Fibroblast of skin of back (primary cell): ENCODE measurements at places on chromosomes 16 and 17.

DNA sequence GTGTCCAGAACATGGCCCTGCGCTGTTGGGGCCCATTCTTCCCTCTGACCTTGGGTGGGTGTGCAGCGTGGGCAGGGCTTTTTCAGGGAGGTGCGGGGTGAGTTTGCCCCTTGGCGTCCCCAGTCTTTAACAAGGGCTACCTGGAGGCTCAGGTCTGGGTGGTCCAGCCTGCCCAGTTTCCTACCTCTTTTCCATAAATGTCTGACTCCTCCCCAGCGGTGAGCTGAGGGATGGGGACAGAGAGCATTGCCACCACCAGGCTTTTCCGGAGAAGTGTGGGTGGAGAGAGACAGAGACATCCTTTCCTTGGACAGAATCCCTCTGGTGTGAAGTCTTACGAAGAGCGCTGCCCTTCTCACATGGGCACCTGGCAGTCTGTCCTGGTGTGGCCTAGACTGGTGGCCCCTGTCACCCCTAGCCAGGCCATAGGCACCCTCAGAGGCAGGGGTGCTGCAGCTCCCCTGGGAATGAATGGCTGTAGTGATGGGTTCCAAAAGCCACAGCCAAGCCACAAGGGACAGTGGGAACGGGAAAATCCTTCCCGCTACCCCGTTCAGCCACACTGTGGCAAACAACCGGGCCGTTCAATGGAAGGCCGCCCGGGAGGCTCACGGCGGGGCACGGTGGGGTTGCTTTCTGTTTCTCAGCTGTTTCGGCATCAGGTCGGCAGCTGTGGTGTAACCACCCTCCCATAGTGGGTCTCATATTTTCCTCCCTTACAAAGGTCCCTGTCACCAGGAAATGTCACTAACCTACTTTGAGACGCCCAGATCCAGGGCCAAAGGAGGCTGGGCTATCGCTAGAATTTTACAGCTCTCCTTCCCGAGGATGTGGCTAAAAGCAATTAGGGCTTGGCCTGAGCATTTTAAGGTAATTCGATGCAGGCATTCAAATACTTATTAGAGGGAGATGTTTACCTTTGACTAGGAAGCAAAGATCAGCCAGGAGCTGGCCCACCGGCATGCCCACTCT, 61.9 kb upstream of the GSE1 start:
- no peak for DNase-seq

- DNase-seq: peak; percentile 54
These were observed 2.8 kb downstream of the EMP2 start for GRCh38 chr16:10577305-10578202.

DNA sequence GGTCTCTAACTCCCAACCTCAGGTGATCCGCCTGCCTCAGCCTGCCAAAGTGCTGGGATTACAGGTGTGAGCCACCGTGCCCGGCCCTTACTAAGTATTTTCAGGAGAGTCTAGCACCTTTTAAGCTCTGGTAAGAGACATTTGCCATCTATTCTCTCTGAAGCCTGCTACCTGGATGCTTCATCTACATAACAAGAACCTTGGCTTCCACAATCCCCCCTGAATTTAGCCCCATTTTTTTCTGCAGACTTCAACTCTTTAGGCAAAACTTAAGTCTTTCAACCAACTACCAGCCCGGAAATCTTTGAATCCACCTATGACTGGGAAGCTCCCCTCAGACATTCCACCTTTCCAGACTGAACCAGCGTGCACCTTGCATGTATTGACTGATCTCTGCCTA, 14.0 kb upstream of the UBE2I start:
- no peak for DNase-seq

- peak; percentile 41 for DNase-seq
These were observed 51.5 kb downstream of the TENT4B start for GRCh38 chr16:50204453-50205108.

DNA sequence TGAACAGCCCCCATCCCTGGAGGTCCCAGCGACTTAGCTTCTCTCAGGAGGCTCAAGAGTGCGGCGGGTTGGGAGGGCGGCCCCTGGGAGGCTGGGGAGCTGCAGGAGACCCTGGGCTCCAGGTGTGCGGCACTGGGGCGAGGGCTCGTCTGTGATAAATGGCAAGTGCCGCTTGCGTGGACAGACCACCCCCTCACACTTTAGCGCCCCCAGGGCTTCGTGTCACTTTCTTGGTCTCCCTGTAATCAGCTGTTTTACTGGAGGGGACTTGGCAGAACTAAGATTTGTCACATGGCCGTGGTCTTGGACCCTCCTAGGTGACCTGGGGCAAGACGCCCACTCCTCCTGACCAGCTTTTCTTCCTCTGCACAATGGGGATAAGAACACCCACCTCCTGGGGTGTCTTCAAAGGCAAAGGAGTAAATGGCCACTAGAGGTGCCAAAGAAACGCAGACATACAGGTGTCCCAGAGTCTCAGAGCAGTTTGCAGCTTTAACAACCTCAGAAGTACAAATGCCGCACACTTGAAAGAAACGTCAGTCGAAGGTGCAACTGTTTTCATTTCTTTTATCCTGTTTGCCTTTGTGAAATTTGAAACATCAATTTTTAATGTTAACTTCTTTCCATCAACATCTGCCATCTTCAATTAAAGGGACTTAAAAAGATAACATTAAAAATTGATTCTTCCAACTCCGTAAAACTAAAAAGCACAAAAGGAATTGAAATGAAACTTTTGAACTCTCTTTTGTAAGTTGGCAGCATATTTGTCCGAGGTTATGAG, 946 bp downstream of the OSGIN1 start:
- DNase-seq: peak; percentile 14

- DNase-seq: no peak
These were observed 9.2 kb upstream of the SERPINF1 start for GRCh38 chr17:1752425-1753262.

- peak; percentile 11 for DNase-seq
These were observed 14.0 kb downstream of the SOX9 start for GRCh38 chr17:72134608-72135394.

GRCh38 chr17:43756201-43756600, 2.4 kb downstream of the SOST start:
- DNase-seq: no peak

DNA sequence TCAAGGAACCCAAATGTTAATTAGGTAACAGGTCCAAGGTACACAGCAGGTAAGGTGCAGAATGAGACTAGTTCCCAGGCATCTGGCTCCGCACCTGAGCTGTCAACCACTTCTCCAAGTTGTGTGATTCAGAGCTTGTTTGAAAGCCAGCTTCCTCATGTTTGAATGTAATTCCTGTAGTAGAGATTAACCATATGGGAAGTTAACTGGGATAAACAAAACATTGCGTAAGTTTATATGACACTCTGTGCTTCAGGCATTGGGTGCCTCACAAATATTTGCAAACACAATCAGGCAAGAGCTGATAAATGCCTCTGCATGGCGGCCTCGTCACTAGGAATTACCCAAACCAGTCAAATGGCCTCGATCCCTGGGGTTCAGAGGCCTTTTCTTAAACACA, 27.9 kb upstream of the CPHXL start:
- DNase-seq: no peak

- no peak for DNase-seq
These were observed 83.6 kb downstream of the AKAP1 start for GRCh38 chr17:57168695-57169094.

GRCh38 chr16:88549671-88550245, 20.4 kb upstream of the ZC3H18 start:
- no peak for DNase-seq

DNA sequence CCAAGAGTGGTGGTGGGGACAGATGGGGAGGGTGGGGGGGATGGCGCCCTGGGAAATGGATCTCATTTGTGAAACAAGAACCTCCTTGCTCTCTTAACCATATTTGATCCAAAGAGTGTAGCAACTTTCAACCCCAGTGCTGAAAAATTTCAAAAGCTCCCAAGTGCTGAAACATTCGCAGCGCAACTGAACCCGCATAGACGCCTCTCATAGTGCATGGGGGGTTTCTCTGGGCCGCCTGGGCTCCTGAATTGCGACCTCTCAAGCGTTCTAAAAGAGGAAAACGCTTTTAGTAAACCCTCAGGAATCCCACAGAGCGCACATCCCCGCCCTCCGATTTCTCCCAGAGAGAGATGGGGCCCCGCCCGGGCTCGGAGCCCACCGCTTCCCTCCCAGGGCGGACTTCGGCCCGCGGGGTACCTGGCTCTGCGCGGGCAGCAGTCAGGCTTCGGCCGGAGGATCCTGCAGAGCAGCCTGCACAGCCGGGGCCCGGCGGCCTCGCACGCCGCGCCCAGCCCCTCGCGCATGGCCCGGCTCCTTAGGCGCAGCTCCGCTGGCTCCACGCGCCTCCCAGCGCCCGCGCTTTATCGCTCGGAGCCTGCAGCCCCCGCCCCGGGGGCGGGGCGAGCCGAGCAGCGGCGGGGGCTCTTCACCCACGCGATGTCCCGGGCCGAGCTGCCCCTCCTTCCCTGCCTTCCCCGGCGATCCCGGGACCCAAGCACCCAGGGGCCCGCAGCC, 7.0 kb downstream of the NOS2 start:
- DNase-seq: peak; percentile 18

- DNase-seq: no peak
These were observed 30.7 kb upstream of the PIK3R6 start for GRCh38 chr17:8898126-8898525.

GRCh38 chr16:50724306-50724705, 17.6 kb upstream of the CYLD start:
- no peak for DNase-seq

- DNase-seq: peak; percentile 26
These were observed 379 bp upstream of the OTOP2 start for GRCh38 chr17:74923538-74924249.

DNA sequence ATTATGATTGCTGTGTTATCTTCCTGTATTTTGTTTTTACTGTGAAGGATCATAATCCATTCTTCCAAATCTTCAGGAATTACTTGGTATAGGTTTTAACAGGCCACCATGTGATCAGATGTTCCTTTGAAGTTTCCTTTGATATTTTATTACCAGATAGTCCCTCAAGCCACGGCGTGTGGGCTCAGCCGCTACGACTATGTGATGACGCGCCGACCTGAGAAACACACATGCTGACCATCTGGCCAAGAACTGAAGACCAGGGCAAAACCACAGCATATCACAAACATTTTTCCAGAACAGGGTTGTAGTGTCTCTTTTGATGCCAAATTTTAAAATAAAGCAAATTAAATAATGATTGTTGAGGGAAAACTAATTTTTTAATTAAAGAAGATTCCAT, 47.3 kb downstream of the ZCCHC14 start:
- DNase-seq: no peak

DNA sequence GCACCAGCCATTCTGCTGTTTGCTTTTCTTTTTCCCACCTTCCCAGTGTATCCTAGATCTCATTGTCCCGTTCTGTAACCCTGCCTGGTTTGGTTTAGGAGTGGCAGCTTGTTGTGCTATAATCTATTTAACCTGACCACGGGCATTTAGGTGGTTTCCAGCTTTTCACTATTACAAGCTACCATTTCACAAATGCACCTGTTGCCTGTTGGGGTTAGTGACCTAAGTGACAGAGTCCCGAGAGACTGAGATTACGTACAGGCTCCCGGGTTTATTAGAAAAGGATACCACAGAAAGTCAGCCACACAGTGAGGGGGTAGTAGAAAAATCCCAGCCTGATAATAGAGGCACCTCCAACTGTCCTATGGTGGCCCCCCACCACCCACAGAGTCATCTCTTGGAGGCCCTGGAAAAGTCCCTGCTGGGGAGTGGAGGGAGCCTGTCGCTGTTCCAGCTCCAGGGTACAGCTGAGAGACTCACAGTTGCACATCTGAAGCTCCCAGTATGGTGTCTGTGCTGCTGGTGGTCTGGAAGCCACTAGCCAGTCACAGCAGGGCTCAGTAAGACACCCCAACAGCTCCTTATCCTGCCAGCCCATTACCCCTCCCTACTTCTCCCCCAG, 21.2 kb downstream of the CLEC16A start:
- no peak for DNase-seq

GRCh38 chr17:327971-328370, 24.6 kb downstream of the RPH3AL start:
- DNase-seq: no peak

DNA sequence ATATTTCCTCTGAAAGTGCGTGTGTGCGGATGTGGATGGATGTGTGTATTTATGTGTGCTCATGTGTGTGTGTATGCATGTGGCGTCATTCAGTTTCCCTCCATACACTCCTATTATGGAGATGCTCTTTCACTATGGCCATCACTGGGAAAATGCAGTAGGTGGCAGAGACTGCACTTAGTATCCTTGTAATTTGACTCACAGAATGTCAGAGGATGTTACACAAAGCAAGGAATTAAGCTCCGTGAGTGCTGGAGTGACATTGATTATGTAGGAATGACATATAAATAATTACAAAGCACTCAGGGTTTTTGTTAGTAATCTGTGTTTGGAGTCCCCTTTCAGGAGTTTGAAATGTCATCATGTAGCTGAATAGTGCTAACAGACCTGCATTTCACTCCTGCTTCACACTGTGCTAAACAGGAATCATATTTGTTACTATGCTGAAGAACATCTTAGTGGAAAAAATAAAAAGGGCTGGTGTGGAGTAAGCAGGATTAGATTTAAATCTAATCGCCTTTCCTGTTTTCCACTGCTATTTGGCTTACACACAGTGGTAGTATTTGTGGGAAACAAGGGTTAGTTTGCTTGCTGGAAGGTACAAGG, 59.6 kb downstream of the HS3ST4 start:
- DNase-seq: no peak

- no peak for DNase-seq
These were observed 504 bp downstream of the ZNF263 start for GRCh38 chr16:3283543-3284447.

DNA sequence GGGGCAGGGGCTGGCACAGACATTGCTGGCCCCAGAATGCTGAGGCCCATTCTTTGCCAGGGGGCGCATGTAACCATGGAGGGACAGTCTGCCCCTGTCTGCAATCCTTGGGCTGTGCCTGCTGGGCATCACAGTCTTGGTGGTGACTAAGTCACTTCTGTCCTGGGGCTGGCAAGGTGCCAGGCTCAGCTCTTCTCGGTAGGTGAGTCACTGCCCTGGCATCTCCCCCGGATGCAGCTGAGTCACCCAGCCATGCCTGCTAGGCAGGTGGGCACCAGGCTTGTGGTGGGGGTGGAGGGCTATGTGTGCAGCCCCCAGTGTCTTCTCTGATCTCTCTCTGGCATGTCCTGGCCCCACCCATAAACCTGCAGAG, 5.6 kb downstream of the RARA start:
- peak; percentile 96 for DNase-seq

DNA sequence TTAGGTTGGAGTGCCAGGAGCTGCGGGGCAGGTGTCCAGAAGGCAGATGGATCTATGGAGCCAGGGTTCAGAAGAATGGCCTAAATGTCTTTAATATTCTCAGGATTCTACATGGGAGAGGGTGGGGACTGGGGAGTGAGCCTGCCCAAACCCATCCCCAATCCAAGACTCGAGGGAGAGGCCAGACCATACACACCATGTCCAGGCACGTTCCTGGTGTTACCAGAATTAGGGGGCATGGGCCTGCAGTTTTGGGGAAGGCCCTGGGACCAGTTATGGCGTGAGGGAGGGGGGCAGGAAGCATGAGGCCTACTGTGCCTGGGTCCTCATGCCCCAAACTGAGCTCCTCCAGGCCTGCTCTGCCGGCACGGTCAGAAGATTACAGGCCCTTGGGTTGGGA, 1.9 kb downstream of the TAX1BP3 start:
- DNase-seq: no peak
